ENCODE measurements at places on chromosomes 16 and 17. TPM values are rescaled to one million over a fixed set of nuclear protein-coding genes. Genes with fewer than 3 reads are reported as not detected.

The FBXL19 gene
- total RNA-seq: 34.0 TPM

The CCL16 gene
- not detected for total RNA-seq

The USP6 gene
- 0.18 TPM for total RNA-seq

The SNAI3 gene
- not detected for total RNA-seq

The TRIM37 gene
- total RNA-seq: 19.5 TPM

The CDH5 gene
- total RNA-seq: not detected

The NPIPA8 gene
- not detected for total RNA-seq

The CLEC18B gene
- not detected for total RNA-seq

The PLLP gene
- not detected for total RNA-seq

The TBC1D3D gene
- not detected for total RNA-seq

The RNU2-1 gene
- not detected for total RNA-seq

The GLIS2 gene
- total RNA-seq: 6.7 TPM

The HOXB5 gene
- not detected for total RNA-seq

The KRTAP4-1 gene
- total RNA-seq: not detected

The CCDC47 gene
- 25.5 TPM for total RNA-seq

The SCGB1C2 gene
- not detected for total RNA-seq

The HOXB9 gene
- 0.71 TPM for total RNA-seq

The TBX6 gene
- total RNA-seq: 0.35 TPM

The TP53TG3F gene
- not detected for total RNA-seq

The EFCAB5 gene
- total RNA-seq: 0.18 TPM

The ALG1 gene
- 53.0 TPM for total RNA-seq

The CACNG3 gene
- not detected for total RNA-seq

The SLC22A31 gene
- 0.58 TPM for total RNA-seq

The CACNG5 gene
- not detected for total RNA-seq

The ATXN2L gene
- total RNA-seq: 60.1 TPM

The ABCA10 gene
- 1.1 TPM for total RNA-seq

The PABPN1L gene
- total RNA-seq: not detected

The EXOSC6 gene
- 20.2 TPM for total RNA-seq

The OR1A1 gene
- total RNA-seq: not detected

The CCL4 gene
- not detected for total RNA-seq

The CRHR1 gene
- total RNA-seq: not detected

The RAB34 gene
- total RNA-seq: 403 TPM

The KRT14 gene
- not detected for total RNA-seq

The IGFALS gene
- not detected for total RNA-seq

The GH2 gene
- not detected for total RNA-seq

The MEOX1 gene
- total RNA-seq: not detected

The BRD7 gene
- total RNA-seq: 29.6 TPM

The C17orf75 gene
- 18.7 TPM for total RNA-seq

The MYH8 gene
- total RNA-seq: not detected

The PIRT gene
- total RNA-seq: not detected

The KRTAP9-4 gene
- total RNA-seq: not detected

The TNK1 gene
- 0.18 TPM for total RNA-seq

The IL17C gene
- total RNA-seq: 1.4 TPM

The GPS1 gene
- total RNA-seq: 206 TPM

The ABI3 gene
- not detected for total RNA-seq

The MPP3 gene
- total RNA-seq: 2.9 TPM

The DNASE1 gene
- total RNA-seq: 3.5 TPM

The CD300A gene
- not detected for total RNA-seq
